ENCODE measurements at places on chromosomes 12 and 14. TPM values are rescaled to one million over a fixed set of nuclear protein-coding genes. Genes with fewer than 3 reads are reported as not detected.
A peak's percentile ranks its signal among the peaks of the same experiment; 100 is the strongest.

DNA sequence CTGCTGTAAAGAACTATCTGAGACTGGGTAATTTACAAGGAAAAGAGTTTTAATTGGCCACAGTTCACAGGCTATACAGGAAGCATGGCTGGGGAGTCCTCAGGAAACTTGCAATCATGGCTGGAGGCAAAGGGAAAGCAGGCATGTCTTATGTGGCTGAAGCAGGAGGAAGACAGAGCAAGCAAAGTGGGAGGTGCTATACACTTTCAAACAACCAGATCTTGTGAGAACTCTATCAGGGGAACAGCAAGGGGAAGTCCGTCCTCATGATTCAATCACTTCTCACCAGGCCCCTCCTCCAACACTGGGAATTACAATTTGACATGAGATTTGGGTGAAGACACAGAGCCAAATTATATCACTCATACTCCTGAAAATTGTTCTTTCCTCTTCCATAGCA, 109.5 kb upstream of the PKP2 start:
- H3K27me3 ChIP-seq = no peaks in the 10 kb centered on the region
- no peaks in the 10 kb centered on the region for H3K4me1 ChIP-seq
- H3K4me3 ChIP-seq = no peak overlapping the region
- H3K27ac ChIP-seq = no peak overlapping the region

- no peaks in the 10 kb centered on the region for H3K4me1 ChIP-seq
- peaks cover 22% of the 10 kb centered on the region for H3K27me3 ChIP-seq
- H3K4me3 ChIP-seq = no peak overlapping the region
These were observed 75.6 kb upstream of the SLC24A4 start for GRCh38 chr14:92247341-92247740.

GRCh38 chr14:77290705-77291104, 19.7 kb upstream of the NGB start:
- H3K36me3 ChIP-seq = peaks cover 15% of the 10 kb centered on the region
- no peak overlapping the region for H3K4me3 ChIP-seq
- no peaks in the 10 kb centered on the region for H3K4me1 ChIP-seq
- no peak overlapping the region for H3K27ac ChIP-seq
- H3K27me3 ChIP-seq = no peaks in the 10 kb centered on the region

RDH11 gene
- 52.7 TPM for polyA plus RNA-seq

BHLHE41 gene
- polyA plus RNA-seq = 1.6 TPM

GRCh38 chr14:57291692-57292647, 23.2 kb downstream of the AP5M1 start:
- H3K4me1 ChIP-seq = no peaks in the 10 kb centered on the region
- no peaks in the 10 kb centered on the region for H3K36me3 ChIP-seq
- DNase-seq = no peak
- no peak overlapping the region for H3K4me3 ChIP-seq
- no peaks in the 10 kb centered on the region for H3K27me3 ChIP-seq

GRCh38 chr12:81077686-81078441, at the start of gene ACSS3:
Gene ACSS3 (plus strand): TSS chr12:81078079. CDS start chr12:81078121, 42 bp downstream.
- H3K4me1 ChIP-seq = no peaks in the 10 kb centered on the region
- peaks cover 5% of the 10 kb centered on the region for H3K36me3 ChIP-seq
- no peak within 1 kb of the TSS for H3K27ac ChIP-seq

- no peak overlapping the region for H3K27ac ChIP-seq
- no peaks in the 10 kb centered on the region for H3K4me1 ChIP-seq
- no peaks in the 10 kb centered on the region for H3K36me3 ChIP-seq
- H3K4me3 ChIP-seq = no peak overlapping the region
- DNase-seq = no peak
These were observed 48.5 kb upstream of the NUAK1 start for GRCh38 chr12:106187155-106187789.

GRCh38 chr14:90828642-90829487, 12.6 kb upstream of the TTC7B start:
- peaks cover 3% of the 10 kb centered on the region for H3K36me3 ChIP-seq
- H3K27me3 ChIP-seq = no peaks in the 10 kb centered on the region
- peaks cover 14% of the 10 kb centered on the region for H3K4me1 ChIP-seq
- DNase-seq = peak; percentile 18
- peak overlapping the region; percentile 80 for H3K4me3 ChIP-seq

DHRS7 gene
- polyA plus RNA-seq = 131 TPM

SERPINA12 gene
- not detected for polyA plus RNA-seq
